T-helper 17 cell (primary cell): ENCODE measurements at places on chromosomes 1 and 21.

DNA sequence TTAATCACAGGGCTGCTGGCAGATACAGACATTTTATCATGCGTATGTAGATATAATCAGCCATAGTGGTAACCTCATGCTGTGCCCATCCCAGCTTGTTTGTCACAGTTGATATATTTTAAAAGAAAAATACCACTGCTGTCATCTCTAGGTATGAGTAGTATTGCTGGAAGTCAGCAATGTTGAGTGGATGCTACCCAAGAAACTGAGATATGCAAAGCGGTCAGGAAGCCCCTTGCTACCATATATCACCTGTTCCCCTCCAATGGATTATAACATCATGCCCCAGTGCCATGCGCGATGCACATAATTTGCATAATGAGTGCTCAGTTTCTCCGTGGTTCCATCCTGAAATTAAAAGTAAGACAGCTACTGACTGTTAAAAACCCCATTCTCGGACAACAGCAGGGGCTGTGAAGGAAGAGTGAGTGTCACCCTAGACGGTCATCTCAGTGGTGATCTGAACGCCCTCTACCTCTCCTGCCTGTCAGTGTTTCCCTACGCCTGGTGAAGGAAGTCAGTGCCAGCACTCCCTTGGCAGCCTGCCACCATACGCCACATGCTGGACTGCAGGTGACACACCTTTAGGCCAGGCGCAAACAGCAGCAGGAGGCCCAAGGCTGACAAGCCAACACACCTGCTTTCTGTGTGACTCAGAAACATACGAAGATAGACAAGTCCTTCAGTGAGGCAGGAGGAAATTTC lies 2.7 kb downstream of the IL10RB start:
- DNase-seq, result no peak

- DNase-seq, result no peak
Observed at GRCh38 chr1:33377756-33378155, 53.1 kb downstream of the PHC2 start.

DNA sequence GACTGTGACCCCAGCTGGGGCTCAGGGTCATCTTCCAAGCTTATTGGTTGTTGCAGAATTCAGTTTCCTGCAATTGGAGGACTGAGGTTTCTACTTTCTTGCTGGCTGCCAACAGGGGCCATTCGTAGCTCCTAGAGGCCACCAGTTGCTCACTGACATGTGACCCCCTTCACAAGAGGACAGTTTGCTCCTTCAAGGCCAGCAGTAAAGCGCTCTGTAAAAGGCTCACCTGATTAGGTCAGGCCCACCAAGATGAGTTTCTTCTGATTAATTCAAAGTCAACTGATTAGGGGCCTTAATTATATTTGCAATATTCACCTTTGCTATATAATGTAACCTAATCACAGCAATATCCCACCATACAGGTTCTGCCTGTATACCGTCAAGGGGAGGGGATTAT lies 68.9 kb downstream of the SLC9A1 start:
- no peak for DNase-seq

DNA sequence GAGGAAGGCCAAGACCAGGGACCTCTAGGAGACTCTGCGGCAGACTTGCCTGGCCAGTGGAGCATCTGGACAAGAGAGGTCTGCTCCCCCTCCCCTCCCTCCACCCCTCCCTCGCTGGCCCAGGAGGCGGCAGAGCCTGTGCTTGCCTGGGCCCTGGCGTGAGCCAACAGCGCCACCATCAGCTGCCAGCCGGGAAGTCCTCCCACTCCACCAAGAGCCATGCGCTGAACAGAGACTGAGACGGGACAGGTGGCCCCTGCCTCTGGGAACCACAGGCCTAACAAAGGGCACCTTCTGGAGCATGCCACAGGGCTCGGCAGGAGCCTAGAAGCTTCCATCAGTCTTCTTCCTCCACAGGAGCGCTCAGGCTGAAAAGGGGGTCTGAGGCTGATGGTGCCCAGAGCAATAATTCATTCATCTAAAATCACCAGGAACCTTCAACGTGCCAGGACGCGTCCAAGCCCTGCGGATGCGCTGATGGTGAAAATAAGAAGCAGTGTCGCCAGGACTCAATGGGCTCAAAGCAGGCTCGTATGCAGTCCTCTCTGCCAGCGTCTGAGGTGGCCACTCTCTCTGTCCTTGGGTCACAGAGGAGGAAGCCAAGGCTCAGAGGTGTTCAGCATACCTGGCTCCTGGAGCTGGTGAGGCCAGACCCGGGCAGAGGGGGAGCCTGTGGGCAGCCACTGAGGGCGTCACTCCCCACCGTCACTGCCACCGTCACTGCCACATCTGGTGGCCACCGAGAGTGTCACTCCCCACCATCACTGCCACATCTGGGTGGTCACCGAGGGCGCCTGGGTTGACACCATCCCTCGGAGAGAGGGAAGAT lies 161.2 kb downstream of the NPHP4 start:
- DNase-seq, result no peak

GRCh38 chr21:39022466-39022862 lies 160.8 kb downstream of the PSMG1 start:
- no peak for DNase-seq

DNA sequence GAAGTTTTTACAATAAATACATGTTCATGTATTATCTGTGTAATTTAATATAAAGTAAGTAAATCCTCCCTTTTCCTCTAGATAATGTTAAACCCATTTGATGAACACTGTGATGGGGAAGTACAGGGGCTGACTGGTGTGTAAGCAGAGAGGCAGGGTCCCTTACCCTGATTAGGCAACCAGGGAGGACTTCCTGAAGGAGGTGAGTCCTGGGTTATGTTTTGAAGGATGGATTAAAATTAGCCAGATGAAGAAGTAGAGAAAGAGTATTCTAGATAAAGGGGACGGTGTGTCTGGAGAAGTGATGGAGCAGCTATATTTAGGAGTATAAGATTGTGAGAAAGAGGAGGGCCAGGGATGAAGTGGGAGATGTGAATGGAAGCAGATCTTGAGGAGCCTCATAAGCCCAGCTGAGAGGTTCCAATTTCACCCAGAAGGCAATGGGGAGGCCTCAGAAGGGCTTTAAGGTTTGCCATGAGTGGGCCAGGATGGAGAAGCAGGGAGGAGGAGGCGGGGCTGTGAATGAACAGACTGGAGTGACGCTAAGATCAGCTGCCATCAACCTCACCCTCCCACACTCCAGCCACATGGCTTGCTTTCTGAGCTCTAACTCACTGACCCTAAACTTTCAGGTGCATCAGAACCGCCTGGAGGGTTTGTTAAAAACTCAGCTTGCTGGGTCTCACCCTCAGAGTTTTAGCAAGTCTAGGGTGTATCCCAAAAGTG lies 30.9 kb upstream of the ID3 start:
- no peak for DNase-seq

- no peak for DNase-seq
Observed at GRCh38 chr21:16389643-16390042, 659.9 kb downstream of the USP25 start.

DNA sequence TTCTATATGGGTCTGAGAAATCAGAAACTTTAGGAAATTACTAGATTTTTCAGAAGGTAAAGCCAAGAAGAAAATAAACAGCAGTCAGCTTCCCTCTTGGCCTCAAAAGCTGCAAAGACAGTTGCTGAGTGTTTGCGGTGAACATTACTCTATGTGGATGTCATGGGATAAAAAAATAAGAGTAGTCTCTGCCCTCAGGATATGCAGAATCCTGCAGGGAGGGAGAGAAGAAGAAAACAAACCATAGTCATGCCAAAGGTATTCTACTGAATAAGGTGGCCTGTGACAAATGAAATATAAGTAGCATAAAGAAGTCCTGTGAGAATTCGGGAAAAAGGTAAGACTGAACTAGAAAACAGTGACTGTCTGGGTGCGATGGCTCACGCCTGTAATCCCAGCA lies 19.0 kb downstream of the YARS1 start:
- DNase-seq, result no peak
